ENCODE measurements at places on chromosomes 2 and 18.

DNA sequence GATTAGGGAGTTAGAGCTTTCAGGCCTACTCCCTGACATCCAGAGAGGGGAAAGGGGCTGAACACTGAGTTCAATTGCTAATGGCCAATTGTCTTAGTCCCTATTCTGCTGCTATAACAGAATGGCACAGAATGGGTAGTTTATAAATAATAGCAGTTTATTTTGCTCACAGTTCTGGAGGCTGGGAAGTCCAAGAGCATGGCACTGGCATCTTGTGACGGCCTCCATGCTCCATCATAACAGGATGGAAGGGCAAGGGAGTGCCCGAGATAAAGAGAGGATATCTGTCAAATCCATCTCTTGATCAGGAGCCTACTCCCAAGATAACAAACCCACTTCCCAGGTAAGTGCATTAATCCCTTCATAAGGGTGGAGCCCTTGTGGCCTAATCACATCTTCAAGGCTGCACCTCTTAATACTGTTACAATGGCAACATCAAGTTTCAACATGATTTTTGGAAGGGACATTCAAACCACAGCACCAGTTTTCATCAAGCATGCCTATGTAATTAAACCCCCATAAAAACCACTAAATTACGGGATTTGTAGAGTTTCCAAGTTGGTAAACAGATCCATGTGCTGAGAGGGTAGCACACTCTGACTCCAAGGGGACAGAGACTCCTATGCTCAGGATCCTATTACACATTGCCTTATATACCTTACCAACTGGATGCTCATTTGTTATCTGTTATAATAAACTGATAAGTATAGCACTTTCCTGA, 44.6 kb downstream of the BAZ2B start:
- no peak for DNase-seq

GRCh38 chr2:207813942-207814341, 44.2 kb upstream of the FZD5 start:
- no peak for DNase-seq

- no peak for DNase-seq
Observed at GRCh38 chr2:235461763-235462414, 32.0 kb upstream of the AGAP1 start.

- DNase-seq, result no peak
Observed at GRCh38 chr2:31578316-31578715, 2.4 kb downstream of the SRD5A2 start.

- no peak for DNase-seq
Observed at GRCh38 chr2:121004950-121005349, 269.3 kb downstream of the GLI2 start.

DNA sequence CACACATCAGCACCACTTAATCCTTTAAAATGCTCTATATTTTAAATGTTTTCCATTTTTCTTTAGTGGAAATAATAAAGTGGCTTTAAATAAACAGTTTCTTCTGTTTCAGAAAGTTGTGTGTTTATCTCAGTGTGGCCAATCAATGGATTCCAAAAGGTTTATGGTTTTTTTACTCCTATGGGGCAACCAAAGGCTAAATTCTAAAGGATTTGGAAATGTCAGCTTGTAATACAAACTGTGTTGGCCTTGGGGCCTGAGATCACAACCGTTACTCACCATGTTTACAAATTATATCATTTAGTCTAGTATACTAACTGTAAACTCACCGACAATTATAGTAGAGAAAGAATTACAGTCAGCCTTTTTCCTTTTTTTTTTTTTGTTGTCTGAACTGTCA, 827.2 kb downstream of the EPHA4 start:
- no peak for DNase-seq

- no peak for DNase-seq
Observed at GRCh38 chr2:30031184-30031583, 109.8 kb upstream of the ALK start.

DNA sequence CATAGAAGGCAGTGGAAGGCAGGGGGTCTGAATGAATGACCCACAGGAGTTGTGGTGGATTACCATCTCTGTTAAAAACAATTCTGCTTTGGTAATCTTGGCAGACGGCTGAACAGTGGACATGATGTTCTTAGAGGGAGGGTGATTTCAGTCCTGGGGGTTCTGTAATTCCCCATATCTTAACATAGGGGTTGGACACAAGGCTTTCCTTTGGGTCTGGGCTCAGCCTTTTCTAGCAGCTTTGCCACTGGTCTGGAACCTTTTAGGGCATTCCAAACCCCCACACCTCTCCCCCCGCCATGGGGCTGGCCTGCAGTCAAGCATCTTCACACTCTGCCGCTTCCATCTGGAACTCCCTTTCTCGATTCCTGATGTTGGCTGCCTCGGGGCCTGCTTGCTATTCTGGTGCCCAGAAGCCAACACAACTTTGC, 50.3 kb downstream of the RPL37A start:
- DNase-seq, result no peak

- DNase-seq, result no peak
Observed at GRCh38 chr2:47354013-47354847, 48.7 kb upstream of the MSH2 start.

DNA sequence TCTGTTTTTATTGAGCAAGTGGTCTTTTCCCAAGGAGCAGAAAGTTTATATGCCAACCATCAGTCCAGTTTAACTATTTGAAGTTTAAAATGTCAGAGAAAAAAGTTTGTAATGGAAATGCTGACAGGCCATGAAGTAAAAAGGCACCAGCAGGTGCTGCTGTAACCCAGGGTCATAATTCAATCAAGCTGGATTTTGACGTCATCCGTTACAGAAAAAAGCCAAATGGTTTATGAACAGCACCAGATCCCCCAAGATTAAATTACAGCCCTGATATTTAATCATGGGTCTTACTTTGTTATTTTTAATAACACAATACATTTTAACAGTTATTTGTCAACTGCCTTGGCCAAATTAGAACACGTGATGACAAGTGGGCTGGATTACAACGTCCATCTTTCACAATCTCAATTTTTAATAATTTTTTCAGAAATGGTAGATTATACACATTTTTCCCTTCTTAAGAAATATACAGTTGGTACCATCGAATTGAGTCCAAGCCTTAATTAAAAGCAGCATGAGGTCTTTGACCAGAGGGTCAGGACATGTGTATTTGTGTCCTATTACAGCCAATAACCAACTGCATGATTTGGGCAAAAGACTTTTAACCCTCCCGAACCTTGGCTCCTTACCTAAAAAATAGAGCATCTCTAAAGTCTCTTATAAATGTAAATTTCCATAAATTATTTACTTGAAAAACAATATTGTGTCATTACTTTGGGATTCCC, 10.0 kb downstream of the TCF4 start:
- no peak for DNase-seq

DNA sequence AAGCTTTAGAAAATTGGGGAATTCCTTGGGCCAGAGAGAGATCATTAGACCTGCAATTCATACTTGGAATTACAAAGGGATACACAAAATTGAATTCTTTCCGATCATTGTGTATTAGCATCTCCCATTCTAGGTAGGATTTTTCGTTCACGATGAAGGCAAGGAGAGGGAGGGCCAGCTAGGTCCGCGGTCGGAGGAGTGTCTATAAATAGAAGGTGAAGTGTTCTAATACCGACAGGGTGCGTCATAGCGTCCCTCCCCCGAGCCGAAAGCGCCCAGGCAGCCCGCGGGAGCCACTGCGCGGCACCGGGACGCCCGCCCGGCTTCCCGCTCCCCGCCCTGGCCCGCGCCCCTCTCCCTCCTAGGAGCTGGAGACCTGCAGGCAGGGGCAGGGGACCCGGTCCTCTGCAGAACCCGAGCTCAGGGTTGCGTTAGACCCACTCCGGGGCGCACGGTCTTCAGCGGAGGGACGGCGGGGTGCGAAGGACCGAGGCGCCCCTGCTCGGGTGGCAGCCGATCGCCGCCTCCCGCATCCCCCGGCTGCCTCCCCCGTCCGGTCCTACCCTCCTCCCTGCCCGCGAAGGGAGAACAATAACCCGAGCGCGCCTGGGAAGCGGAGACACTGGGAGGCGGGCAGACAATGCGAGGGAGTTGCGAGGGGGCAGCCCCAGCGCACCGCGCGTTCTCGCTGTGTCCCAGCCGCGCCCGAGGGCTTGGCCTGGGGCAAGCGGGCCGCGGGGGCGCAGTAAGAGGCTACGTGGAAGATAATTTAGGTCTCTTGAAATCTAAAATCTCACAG, 114.2 kb upstream of the SERTAD2 start:
- peak; percentile 80 for DNase-seq

DNA sequence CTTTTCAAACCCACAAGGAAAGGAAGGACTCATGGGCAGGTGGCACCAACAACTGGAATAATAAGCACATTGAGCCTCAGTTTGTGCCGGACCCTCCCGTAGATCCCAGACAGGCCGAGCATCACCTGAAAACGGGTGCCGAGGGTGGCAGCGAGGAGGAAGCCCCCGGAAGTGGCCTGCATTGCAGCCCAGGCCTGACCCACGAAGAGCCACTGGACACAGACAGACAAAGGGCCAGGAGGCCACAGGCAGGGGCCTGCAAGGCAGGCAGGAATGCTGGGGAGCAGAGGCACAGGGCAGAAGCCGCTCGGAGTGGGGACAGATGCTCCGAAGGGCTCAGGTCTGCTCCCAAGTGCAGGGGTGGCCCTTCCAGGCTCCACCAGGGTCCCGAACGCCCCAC, 31.7 kb downstream of the MTERF4 start:
- DNase-seq, result no peak

DNA sequence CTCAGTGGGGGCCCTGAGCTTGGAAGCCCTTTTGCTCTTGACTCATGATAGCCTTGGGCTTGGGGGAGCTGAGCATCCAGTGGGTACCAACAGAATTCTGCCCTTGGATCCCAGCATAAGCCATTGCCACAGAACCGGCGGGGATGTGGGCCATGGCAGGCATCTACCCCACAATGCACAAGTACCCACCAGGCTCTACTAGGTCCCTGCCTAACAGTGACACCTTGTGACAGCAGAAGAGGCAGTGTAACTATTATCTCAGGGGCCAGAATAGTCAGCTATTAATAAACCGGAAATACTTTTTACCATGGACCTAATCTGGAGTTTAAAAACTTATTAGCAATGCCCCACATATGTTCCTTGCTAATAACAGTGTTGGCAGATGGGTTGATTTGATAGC, 397.2 kb downstream of the TMEM182 start:
- DNase-seq, result no peak

GRCh38 chr2:25545899-25546298, 127.5 kb downstream of the DTNB start:
- no peak for DNase-seq

DNA sequence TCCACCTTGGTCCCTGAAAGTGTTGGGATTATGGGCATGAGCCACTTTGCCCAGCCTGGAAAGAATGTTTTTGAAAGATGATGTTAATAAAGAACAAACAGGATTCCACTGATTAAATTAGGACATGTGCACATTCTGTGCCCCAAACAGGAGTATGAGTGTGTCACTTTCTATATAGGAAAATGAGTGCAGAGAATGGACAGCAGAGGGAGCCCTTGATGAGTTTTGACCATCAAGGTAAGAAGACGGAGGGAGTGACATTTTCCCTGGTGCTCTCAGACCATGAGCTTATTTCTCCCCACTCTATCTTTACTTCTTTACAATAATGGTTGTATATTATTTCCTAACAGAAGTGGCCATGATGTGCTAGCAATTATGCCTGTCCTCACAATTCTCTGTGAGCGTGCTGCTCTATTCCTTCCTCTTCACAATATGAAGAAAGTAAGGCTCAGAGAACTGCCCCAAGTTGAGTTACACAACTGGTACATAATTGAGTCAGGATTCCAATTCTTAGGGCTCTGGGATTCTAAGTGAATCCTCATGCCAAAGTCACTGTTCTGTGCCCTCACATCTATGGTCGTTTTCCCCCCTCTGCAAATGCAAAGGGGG, 20.6 kb downstream of the RPL37A start:
- DNase-seq, result peak; percentile 53

DNA sequence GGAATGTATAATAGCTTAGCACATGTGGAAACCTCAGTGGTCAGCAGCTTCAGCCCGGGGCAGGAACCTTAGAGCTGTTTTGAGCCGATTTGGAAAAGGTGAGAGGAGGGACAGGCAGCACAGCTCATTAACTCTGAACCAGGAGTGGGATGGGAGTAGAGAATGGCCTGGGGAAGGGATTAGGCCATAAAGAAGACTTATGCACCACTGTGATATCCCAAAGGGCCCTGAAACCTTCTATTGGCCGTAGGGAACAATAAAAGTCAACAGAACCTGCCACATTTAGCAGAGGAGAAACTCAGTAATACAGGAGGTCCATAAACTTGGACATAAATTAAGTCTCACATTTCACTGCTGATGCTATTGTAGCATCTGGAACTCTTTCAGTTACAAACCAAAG, 124.2 kb upstream of the REV1 start:
- no peak for DNase-seq

DNA sequence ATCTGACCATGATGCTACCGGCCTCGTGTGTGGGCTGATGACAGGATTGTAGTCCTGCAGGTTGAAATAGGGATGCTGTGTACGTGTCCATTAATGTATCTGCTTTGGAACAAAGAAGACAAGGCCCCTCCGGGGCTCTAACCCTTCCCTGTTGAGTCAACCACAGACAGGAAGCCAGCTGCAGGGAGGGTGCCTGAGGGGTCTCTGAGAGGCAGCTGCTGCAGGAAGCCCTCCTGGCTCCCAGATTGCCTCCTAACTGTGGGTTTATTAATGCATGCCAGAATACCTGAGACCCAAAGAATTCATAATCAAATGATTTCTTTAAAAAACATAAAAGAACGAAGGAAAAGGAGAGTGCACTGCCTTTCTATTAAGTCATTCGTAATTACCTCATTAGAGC, 140.4 kb downstream of the CELF4 start:
- no peak for DNase-seq

DNA sequence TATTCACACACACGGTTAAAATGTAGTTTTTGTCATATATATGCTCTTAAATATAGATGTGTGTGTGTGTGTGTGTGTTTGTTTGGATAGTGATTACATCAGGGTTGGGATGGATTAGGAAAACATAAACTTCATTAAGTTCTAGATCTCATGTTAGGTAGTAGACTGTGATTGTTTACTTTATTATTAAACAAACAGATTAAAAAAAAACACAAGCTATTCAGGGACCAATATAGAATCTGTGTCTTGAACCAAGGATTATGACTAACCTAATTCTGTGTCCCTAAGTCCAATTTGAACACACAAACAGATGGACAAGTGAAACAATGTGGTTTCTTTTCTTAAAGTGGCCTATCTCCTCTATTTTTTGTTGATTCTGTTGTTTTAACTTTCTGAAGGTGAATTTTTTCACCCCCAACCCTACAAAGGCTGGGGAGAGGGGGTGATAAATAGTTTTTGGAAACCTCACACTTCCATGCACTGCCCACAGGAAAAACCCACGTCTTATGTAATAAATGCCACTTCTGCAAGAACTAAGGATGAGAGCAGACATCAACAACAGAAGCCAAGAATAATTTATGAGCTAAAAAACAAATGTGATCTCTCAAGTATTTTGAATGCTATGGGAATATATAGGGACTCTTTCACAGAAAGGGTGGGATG, 40.7 kb downstream of the IL1R2 start:
- DNase-seq, result no peak

- no peak for DNase-seq
Observed at GRCh38 chr2:108215794-108216211, 24.0 kb upstream of the SULT1C3 start.
